HCT116 (cell line): ENCODE measurements at places on chromosomes 5 and 9. TPM values are rescaled to one million over a fixed set of nuclear protein-coding genes. Genes with fewer than 3 reads are reported as not detected.

DNA sequence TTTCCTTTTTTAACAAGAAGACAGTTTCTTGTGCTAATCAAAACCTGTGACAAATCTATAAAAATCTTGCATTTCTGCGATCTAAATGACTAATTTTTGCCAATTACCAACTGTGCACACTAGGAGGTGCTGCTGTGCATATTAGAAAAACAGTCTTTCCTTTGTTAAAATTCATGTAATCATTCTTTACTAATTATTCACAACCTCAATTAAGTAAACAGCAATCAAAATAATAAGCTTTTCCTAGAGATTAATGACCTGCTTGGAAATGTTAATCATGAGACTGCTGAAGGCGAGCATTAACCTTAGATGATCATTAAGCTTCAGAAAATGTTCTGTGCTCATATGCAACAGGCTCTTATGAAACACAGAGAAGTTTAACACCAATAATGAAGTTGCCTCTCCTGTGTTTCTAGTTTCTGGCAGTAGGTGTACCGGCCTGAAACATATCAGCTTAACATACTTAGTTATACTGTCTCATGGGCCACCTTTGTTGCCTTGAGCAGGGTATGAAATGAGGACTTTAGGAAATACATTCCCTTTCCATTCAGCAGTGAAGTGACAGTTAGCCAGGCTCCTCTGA, 17.7 kb downstream of the RFESD start:
- no peaks in the 10 kb centered on the region for H3K36me3 ChIP-seq
- H3K4me3 ChIP-seq: no peak overlapping the region
- peak; percentile 29 for DNase-seq
- H3K4me1 ChIP-seq: no peaks in the 10 kb centered on the region; the same call in 1 of the 2 replicates
- no peak overlapping the region for H3K27ac ChIP-seq

DNA sequence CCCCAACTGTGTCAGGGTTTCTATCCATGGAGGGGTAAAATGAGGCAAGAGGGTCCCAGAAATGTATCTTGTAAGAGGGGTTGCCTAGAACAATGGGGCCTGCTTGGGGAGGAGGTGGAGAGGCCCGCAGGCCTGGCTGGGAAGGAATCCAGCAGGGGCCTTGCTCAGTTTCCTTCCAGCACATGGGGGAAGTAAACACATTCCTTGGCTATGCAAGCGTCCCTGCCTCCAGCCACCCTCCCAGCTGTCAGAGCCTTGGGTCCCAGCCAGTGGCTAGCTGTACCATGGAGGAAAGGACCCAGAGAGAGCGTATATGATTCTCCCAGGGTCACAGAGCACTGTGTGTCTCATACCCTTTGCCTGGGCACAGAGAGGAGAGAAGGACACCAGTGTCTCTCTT, 71.1 kb upstream of the IL17B start:
- DNase-seq: no peak
- no peaks in the 10 kb centered on the region for H3K36me3 ChIP-seq
- H3K4me1 ChIP-seq: peaks cover 19% of the 10 kb centered on the region
- H3K27me3 ChIP-seq: no peaks in the 10 kb centered on the region
- H3K27ac ChIP-seq: no peak overlapping the region

Gene C9orf152
- total RNA-seq: not detected

Gene SLC9A3
- 1.5 TPM for total RNA-seq

DNA sequence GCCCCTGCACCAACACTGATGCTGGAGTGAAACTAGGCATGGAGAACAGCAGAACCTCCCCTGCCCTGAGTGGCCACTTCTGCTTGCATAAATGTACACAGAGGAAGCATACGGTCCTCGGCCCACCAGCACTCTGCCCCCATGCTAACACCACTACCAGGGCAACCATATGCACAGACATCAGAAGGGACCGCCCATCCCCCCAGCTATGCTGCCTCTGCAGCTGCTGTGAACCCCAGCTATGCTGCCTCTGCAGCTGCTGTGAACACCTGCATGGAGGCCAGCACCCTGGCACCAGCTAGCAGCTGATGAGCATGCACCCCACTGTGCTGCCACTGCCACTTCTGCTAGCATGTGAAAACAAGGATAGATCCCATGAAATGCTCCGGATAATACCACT, 250.3 kb downstream of the TUSC1 start:
- no peaks in the 10 kb centered on the region for H3K27me3 ChIP-seq
- no peak for DNase-seq
- no peaks in the 10 kb centered on the region for H3K4me1 ChIP-seq
- no peak overlapping the region for H3K27ac ChIP-seq
- H3K36me3 ChIP-seq: no peaks in the 10 kb centered on the region

Gene APBA1
- total RNA-seq: 0.20 TPM

DNA sequence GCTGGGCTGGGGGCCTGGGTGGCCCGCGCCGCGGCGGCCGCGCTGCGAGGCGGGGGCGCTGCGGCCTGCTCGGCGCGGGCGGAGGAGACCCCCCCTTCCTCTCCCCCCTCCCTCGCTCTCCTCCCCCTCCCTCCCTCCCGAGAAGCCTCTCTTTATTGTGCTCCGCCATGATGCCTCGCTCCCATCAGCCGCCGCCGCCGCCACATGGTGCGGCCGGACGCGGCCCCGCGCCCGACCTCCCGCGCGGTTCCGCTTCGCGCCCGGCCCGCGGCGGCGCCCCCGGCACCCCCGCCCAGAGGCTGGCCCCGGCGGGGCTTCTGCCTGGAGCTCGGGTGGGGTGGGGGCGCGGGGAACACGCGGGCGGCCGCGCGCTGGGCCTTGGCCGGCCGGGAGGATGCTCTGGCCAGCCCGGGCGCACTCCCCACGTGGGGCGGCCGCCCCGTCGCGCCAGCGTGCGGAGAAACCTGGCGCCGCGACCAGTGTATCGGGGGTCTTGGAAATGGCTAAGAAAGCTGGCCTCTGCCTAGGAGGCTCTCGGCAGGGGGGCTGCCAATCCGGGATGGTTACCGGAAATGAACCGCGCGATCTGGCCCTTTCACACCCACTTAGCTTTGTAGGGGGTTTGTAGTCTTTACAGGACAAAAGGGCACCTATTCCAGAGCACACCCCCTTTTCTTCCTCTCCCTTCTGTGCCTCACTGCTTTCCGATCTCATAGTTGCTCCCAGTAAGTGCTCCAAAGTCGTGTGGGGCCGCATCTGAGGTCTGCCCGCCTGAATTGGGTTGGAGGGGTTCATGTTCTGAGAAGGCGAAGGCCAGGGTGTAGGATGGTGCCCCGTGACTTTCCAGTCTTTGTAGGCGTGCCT, 1.0 kb downstream of the SET start:
- no peaks in the 10 kb centered on the region for H3K27me3 ChIP-seq
- peaks cover 42% of the 10 kb centered on the region for H3K4me1 ChIP-seq
- DNase-seq: no peak
- peak overlapping the region; percentile 92 for H3K27ac ChIP-seq
- peak overlapping the region; percentile 100 for H3K4me3 ChIP-seq

GRCh38 chr9:95666096-95666784, 149.5 kb upstream of the PTCH1 start:
- peaks cover 9% of the 10 kb centered on the region; the same call in 1 of the 2 replicates for H3K27me3 ChIP-seq
- no peak overlapping the region for H3K27ac ChIP-seq
- no peaks in the 10 kb centered on the region for H3K36me3 ChIP-seq
- DNase-seq: no peak
- no peaks in the 10 kb centered on the region for H3K4me1 ChIP-seq

- H3K36me3 ChIP-seq: no peaks in the 10 kb centered on the region
- no peaks in the 10 kb centered on the region for H3K4me1 ChIP-seq
Measured at GRCh38 chr5:169201597-169201996, 99.3 kb downstream of the SLIT3 start.

Gene TMEM174
- not detected for total RNA-seq

DNA sequence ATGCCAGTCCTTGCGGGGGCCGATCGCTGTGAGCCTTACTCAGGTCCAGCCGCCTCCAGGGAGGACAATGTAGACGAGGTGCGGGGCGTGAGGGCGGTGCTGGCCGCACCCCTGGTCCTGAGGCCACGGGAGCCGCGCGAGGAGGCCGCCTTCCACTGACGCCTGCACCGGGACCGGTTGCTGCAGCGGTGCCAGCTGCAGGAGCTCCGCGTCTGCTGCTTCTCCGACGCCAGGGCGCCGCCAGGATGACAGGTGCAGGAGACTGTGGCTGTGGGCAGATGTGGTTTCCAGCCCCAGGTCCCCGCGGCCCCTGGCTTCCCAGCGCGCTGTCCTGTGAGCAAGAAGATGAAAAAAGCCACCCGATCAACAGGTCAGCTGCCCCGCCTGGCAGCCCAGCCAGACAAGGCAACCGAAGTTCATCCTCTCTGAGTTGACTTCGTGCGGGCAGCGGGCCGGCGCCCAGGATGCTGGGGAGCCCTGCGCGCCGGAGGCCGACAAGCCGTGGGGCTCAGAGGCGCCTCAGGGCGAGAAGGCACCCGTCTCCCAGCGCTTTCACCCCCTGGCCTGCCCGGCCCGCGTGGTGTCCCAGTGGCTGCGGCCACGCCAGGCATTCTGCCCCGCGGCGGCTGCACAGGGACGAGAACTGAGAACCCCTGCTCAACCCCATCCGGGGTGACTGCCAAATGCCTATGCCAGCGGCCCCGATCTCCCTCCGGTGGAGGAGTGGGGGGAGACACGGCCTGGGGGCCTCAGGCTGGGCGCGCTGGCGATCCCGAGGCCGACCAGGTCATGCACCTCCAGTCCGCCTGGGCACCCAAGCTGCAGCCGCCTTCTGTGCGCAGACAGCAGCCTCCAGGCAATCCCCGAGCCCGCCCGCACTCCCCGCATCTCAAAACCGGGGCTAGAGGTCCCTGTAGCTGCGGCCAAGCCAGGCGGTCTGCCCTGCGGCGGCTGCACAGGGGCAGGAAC, 43.4 kb upstream of the BICD2 start:
- peaks cover 14% of the 10 kb centered on the region for H3K4me1 ChIP-seq
- peak overlapping the region; percentile 93 for H3K27ac ChIP-seq
- DNase-seq: no peak
- H3K27me3 ChIP-seq: no peaks in the 10 kb centered on the region
- H3K36me3 ChIP-seq: peaks cover under 1% of the 10 kb centered on the region; the same call in 1 of the 2 replicates

- H3K27ac ChIP-seq: no peak overlapping the region
- H3K4me3 ChIP-seq: no peak overlapping the region
- DNase-seq: no peak
- H3K36me3 ChIP-seq: no peaks in the 10 kb centered on the region
- H3K27me3 ChIP-seq: no peaks in the 10 kb centered on the region
Measured at GRCh38 chr9:14075218-14075617, 238.7 kb downstream of the NFIB start.

- no peak overlapping the region for H3K4me3 ChIP-seq
- H3K27ac ChIP-seq: no peak overlapping the region
- DNase-seq: no peak
- H3K36me3 ChIP-seq: no peaks in the 10 kb centered on the region
- peaks cover 8% of the 10 kb centered on the region for H3K4me1 ChIP-seq
- no peaks in the 10 kb centered on the region for H3K27me3 ChIP-seq
Measured at GRCh38 chr5:176781638-176782570, 28.5 kb upstream of the UNC5A start.

Gene FOXI1
- total RNA-seq: not detected

DNA sequence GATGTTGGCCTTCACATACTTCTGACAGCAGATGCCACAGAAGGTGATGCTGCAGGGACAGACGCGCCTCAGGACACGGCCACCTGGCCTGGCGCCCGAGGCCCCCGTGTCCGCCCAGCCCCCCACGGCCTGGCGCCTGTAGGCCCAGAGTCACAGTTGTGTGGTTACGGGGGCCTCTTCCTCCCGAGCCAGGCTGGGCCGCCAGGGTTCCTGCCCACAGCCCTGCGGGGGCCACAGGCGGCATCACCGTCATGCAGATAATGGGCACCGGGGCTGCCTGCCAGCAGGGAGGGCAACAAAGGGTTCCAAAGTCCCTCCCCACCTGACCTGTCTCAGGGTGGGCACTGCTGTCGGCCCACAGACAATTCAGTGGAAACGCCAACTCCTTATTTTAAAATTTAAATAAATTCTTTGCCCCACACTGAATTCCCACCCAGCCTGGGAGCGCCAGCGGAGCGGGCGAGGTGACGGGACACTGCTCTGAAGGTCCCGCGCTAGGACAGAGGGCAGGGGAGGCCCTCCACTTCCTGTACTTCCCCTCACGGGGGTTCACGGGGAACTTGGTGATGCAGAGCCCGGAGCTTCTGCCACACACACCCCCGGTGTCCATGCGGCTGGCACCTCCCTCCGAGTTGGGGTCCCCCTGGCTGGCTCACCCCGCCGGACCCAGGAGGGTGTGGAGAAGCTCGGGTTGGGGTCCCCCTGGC, 40.6 kb downstream of the EXOC3 start:
- no peak for DNase-seq
- H3K27ac ChIP-seq: no peak overlapping the region
- H3K4me3 ChIP-seq: no peak overlapping the region

DNA sequence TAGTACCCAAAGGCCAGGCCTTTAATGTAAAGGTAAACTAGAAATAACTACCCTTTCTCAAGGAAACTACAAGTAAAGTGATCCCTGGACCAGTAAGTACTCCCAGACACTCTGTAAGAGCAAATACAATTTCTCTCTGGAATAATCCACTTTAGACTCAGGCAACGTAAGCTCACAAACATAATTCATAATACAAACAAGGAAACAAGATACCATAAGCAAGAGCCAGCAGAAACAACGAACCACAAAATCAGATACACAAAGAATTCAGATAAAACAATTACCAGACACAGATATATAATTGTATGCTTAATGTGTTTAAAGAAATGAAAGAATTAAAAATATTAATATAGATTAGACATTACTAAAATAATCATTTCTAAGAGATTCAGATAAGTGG, 12.1 kb downstream of the ERAP1 start:
- H3K27me3 ChIP-seq: no peaks in the 10 kb centered on the region
- no peak for DNase-seq
- no peak overlapping the region for H3K4me3 ChIP-seq
- H3K4me1 ChIP-seq: no peaks in the 10 kb centered on the region
- peaks cover 7% of the 10 kb centered on the region; the same call in 1 of the 2 replicates for H3K36me3 ChIP-seq

DNA sequence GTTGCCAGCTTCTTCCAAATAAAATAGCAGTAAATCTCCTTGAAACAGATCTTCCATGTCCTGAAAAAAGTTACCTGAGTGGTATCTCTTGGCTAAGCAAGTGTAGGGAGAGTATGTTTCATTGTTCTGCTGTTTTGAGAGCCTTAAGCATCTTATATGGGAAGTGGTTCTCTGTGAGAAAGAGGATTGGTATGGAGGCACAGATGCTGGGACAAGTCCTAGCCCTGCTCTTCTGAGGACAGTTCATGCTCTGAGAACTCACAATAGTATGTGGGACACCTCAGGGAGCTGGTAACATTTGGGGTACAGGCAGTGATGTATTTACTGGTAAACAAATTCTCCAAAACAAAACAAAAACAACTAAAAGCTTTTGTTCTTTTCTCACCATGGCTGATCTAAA, 2.0 kb downstream of the PPP3R2 start:
- H3K27ac ChIP-seq: no peak overlapping the region
- no peak for DNase-seq
- no peak overlapping the region for H3K4me3 ChIP-seq
- no peaks in the 10 kb centered on the region for H3K4me1 ChIP-seq
- no peaks in the 10 kb centered on the region for H3K36me3 ChIP-seq
- peaks cover 9% of the 10 kb centered on the region; the same call in 1 of the 2 replicates for H3K27me3 ChIP-seq

GRCh38 chr5:59637884-59638580, 255.5 kb downstream of the PDE4D start:
- no peak overlapping the region for H3K4me3 ChIP-seq
- no peaks in the 10 kb centered on the region for H3K4me1 ChIP-seq
- DNase-seq: no peak
- peaks cover 6% of the 10 kb centered on the region; the same call in 1 of the 2 replicates for H3K27me3 ChIP-seq
- no peak overlapping the region for H3K27ac ChIP-seq
- no peaks in the 10 kb centered on the region for H3K36me3 ChIP-seq

- peak overlapping the region; percentile 100 for H3K27ac ChIP-seq
- H3K4me1 ChIP-seq: peaks cover 92% of the 10 kb centered on the region
- DNase-seq: no peak
Measured at GRCh38 chr9:129480745-129481144, 140.2 kb downstream of the C9orf50 start.

Gene GMCL2
- not detected for total RNA-seq

GRCh38 chr5:124790301-124790894, 44.0 kb upstream of the ZNF608 start:
- no peak overlapping the region for H3K27ac ChIP-seq
- no peaks in the 10 kb centered on the region for H3K27me3 ChIP-seq
- H3K36me3 ChIP-seq: no peaks in the 10 kb centered on the region
- no peaks in the 10 kb centered on the region for H3K4me1 ChIP-seq

Gene CORO2A
- total RNA-seq: 5.7 TPM

Gene CRHBP
- not detected for total RNA-seq
